Motor neuron (in vitro differentiated cells): ENCODE measurements at places on chromosomes 5 and 9.

DNA sequence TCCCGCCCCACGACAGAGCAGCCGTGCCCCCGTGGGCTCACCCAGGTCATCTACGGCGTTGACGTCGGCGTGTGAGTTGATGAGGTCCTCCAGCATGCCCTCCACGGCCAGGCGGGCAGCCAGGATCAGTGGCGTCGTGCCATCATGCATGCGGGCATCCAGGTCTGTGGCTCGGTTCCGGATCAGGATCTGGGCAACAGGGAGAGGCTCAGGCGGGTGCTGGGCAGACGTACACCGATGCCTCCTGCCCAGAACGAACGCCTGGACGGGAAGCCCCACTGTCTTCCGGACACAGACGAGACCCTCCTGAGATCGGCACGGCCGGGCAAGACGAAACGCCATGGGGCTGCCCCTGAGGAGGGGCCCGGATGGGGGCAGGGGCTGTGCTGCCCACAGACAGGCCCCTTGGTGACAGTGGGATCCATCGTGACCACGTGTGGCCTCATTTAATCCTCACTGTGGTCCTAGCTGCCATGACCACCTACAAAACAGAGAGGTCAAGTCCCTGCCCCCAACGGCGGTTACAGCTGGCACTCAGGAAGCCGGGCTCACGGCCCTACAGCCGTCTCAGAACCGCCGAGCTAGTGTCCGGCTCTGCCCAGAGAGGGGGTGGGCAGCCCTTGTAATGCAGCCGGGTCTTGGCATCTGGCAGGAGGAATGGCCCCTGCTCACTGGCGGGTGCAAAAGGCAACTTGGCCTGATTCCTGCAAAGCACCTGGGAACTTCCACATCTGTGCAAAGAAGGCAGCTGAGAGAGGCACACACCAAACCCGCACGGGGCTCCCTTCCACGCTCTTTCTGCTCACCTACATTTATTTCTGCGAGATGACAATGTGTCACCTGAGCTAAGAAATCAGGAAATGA is 16.5 kb upstream of the SEC16A start:
- ATAC-seq, result no peak

DNA sequence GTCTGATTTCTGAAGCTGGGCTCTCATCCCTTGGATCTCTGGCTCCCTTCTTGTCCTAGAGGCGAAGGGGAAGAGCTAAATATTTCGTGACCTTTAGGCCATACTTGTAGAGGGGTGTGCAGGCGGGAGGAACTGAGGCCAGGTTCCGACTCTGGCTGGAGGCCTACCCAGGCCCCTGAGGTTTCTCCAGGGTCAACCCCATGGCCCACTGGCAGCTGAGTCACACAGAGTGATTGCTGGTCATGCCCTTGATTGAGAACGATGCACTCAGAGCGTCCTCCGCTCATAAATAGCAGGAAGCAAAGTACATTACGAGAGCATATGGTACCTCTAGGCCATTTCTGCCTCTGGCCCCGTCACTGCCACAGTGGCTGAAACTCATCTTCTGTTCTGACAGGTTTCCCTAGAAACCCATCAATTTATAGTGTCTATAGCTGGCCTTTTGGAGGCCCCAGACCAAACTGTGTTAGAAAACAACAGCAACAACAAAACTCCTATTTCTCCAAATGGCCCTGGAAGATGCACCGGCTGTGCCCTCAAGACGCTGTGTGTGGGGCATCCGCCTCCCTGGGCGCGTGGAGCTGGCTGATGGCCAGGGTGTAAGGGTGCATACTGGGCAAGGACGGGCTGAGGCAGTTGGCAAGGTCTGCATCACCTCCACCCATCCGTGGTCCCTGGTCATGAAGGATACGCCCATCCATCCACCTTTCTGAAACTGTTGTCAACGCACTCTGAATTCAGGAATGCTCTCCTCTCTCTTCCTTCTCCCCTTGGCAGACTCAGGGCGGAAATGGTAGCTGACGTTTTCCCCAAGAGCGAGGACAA is 32.9 kb upstream of the FCN1 start:
- ATAC-seq, result no peak

- peak; percentile 55 for ATAC-seq
These were observed 188.1 kb downstream of the RFX3 start for GRCh38 chr9:3337515-3338225.

- ATAC-seq, result no peak
These were observed 41.0 kb downstream of the CYFIP2 start for GRCh38 chr5:157306692-157307471.

DNA sequence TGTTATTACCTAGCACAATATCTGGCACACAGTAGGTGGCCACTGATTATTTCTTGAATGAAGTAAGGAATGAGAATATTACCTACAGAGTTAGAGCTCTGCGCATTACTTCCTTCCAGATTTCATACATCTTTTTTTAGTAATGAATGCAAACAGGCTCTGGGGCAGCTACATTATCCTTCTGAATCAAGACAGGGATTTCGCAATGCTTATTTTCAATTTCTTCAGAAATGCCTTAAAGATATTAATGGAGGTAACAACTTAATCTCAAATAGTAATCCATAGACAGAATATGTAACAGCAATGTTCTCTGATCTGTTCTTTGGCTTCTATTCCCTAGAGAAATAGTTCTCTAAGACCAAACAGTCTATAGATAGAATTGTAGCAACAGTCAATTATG is 32.6 kb downstream of the CDKN2A start:
- no peak for ATAC-seq

GRCh38 chr9:4732890-4733289 is 8.1 kb downstream of the AK3 start:
- ATAC-seq, result no peak

- ATAC-seq, result no peak
These were observed 318.8 kb downstream of the ACTL7B start for GRCh38 chr9:108536836-108537601.

- ATAC-seq, result no peak
These were observed 23.1 kb downstream of the CENPK start for GRCh38 chr5:65539827-65540226.

- ATAC-seq, result no peak
These were observed 42.7 kb downstream of the NSD1 start for GRCh38 chr5:177176175-177176711.

- ATAC-seq, result peak; percentile 54
These were observed 282.2 kb downstream of the CWC27 start for GRCh38 chr5:65050826-65051498.

GRCh38 chr9:110142253-110142652 is 65.7 kb downstream of the C9orf152 start:
- no peak for ATAC-seq

GRCh38 chr5:142813220-142813619 is 43.0 kb downstream of the ARHGAP26 start:
- no peak for ATAC-seq

GRCh38 chr9:135661816-135662560 is 1.1 kb upstream of the LCN9 start:
- no peak for ATAC-seq

- ATAC-seq, result no peak
These were observed 5.5 kb downstream of the C5orf15 start for GRCh38 chr5:133962801-133963476.

- ATAC-seq, result no peak
These were observed 112.8 kb upstream of the NR3C1 start for GRCh38 chr5:143516249-143516648.

- peak; percentile 31 for ATAC-seq
These were observed 58.2 kb upstream of the PRR16 start for GRCh38 chr5:120405923-120406322.

DNA sequence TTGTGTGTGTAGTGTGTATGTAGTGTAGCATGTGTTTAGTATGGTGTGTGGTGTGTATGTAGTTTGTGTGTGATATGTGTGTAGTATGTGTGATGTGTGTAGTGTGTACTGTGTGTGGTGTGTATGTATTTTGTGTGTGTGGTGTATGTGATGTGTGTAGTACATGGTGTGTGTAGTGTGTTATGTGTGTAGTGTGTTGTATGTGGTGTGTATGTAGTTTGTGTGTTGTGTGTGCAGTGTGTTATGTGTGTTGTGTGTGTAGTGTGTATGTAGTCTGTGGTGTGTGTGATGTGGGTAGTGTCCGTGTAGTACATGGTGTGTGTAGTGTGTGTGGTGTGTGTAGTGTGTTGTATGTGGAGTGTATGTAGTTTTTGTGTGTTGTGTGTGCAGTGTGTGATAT is 40.0 kb downstream of the SYK start:
- ATAC-seq, result no peak

DNA sequence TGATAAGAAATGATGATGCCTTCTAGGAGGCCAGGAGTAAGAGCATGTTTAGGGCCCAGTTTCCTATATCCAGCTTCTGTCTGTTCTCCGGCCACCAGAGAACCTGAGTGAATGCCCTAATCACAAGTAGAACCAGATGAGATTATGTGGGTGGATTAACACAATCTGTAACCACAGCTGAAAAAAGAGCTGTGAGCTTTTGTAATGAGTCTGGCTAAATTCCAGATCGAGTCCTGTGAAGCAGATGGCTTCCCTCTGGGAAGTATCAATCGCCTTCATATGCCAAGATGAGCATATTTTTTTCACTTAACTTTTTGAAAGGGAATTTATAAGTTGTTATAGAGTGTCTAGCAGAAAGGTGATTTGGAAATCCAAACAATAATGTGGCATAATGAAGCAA is 99.8 kb downstream of the NNT start:
- ATAC-seq, result peak; percentile 78

GRCh38 chr9:114385397-114386181 is 2.2 kb downstream of the AKNA start:
- no peak for ATAC-seq

GRCh38 chr9:89980600-89980999 is 375.8 kb downstream of the GADD45G start:
- ATAC-seq, result no peak

- ATAC-seq, result peak; percentile 30
These were observed 39.5 kb downstream of the TRIM32 start for GRCh38 chr9:116726602-116727001.

DNA sequence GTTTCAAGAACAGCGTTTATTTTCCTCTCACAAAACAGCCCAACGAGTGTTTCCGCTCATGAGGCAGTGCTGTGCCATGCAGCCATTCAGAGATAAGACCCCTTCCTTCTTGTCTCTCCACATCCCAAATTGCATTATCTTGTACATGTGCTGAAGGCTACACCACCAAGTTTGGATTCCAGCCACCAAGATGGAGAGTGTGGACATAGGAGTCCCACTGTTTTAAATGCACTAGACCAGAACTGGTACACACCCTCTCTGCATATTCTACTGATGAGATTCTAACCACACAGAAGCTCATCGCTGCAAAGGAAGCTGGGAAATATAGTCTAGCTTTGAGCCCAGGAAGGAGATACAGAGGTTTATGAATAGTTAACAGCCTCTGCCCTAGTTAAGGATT is 509.4 kb downstream of the NFIB start:
- ATAC-seq, result peak; percentile 83

GRCh38 chr5:107969847-107970246 is 299.1 kb upstream of the EFNA5 start:
- peak; percentile 64 for ATAC-seq

- peak; percentile 13 for ATAC-seq
These were observed 63.2 kb upstream of the CTXN3 start for GRCh38 chr5:127585661-127586060.

DNA sequence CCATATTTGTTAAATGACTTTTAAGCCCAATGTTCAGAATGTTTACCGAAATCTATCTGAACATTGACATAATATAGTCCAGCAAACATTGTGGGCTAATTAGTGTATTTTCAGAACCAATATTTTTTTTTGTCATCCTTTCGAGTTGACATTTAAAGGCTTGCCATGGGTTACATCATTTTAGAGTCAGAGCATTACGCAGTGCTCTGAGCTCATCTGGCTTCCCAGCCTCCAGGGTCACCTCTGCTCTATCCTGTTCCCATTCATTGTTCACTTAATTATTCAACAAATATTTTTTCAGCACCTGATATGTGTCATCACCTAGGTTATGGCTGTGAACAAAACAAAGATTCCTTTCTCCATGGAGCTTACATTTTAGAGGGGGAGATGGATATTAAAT is 80.2 kb downstream of the SREK1 start:
- no peak for ATAC-seq

DNA sequence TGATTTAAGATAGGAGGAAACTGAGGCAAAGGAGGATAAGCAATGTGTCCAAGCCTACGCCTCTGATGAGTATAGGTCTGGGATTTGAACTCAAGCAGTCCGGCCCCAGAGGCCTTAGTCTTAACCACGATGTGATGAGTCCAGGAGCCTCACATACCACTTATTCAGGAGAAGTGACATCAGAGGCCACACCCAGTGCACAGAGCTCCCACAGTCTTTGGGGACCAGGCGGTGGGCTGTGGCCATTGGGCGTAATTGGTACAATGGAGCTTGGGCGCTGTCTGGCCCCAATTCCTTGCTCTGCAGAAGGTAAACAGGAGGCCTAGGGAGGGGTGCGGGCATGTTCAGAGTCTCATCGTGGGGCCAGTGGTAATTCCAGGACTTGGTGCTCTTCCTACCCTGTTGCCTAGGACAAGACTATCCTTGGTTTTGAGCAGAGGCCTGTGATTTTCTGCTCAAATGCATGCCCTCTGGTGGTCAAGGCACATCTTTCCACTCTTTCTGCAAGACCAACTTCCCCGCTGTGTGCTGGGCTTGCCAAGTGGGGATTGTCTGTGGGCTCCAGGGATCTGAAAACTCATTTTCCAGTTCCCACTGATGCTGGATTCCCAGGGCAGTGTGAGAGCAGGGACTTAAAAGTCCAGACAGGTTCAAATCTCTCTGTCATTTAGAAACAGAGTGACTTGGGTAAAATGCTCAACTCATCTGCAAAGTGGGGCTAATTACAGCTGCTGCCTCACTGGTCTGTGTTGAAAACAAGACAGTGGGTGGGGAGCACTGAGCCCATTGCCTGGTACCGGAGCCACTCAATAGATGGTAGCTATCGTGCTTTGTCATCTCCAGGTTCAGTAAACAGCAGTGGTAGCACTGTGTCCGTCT is 15.8 kb downstream of the NDST1 start:
- ATAC-seq, result peak; percentile 79

GRCh38 chr5:58135571-58136335 is 324.1 kb downstream of the PLK2 start:
- no peak for ATAC-seq

DNA sequence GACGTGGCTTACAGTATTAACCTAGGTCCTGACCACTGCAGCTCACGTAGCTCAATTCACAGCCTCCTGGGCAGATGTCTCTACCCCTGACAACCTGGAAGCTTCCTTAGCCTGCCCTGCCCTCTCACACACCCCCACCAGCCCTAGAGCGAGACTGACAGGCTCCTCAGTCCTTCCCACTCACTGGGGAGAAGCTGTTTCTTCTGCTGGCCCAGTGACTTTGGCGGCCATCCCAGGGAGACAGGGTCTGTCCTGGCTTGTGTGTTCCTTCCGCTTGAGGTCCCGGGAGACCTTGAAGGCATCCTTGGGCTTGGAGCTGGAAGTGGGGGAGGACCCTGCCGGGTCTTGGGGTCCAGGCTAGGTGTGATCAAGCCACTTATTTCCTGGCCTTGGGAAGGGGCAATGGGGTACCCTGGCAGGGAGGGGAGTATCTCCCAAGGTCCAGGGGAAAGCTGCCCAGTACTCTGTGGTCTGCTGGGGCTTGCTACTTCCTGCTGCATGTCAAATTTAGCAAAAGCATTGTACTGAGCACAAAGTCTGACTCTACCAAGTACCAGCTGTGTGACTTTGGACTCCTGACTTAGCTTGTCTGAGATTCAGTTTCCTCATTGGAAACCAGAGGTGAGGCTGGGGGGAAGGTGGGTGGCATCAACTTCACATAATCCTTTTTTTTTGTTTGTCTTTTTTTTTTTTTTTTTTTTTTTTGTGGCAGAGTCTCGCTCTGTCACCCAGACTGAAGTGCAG is 1.9 kb downstream of the MIGA2 start:
- no peak for ATAC-seq
